ENCODE measurements at places on chromosomes 3 and 15.

DNA sequence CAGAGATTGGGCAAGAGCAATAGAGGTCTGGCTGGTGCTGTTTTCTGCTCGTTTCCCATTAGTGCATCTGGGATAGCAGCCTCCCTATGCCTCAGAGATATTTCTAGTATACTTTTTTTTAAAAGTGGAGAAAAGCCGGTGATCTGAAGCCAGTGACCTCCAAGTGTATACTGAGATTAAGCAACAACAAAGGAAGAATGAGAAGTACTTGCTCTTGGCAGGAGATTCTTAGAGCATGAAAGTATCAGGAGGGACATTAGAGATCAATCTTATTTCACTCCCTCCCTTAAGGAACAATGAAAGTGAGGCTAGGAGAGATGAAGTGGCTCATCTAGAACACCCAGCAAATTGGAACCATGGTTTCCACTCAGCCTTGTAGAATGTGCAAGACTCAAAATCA, 423.3 kb downstream of the SOX2 start:
- no peak for DNase-seq

GRCh38 chr3:8879347-8879944, 83.8 kb downstream of the RAD18 start:
- no peak for DNase-seq

DNA sequence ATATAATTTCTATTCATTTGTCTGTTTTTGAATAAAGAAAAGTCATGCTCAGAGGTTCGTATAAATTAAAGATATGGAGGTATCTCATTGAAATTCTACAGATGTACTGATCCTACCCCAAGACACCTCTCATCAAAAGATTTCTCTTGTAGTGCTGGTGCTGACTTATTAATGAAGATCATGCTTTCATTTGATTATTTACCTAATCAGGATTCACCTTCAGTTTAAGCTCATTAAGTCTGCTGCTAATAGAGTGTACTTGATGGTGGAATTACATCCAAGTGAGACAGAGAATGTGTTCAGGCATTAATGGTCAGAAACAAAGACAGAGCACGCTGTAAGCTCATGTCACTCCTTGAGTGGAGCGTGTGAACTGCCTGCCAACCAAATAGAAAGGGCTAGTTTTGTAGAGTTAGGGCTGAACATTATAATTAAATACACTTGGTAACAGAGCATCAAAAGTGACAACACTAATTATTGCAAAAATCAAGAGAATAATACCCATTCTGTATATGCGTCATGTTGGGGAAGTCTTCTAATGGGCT, 45.5 kb downstream of the KBTBD12 start:
- no peak for DNase-seq

GRCh38 chr3:93904568-93904967, 69.1 kb downstream of the PROS1 start:
- DNase-seq, result no peak

- DNase-seq, result no peak
Observed at GRCh38 chr3:151871639-151872468, 1.6 kb upstream of the SUCNR1 start.

DNA sequence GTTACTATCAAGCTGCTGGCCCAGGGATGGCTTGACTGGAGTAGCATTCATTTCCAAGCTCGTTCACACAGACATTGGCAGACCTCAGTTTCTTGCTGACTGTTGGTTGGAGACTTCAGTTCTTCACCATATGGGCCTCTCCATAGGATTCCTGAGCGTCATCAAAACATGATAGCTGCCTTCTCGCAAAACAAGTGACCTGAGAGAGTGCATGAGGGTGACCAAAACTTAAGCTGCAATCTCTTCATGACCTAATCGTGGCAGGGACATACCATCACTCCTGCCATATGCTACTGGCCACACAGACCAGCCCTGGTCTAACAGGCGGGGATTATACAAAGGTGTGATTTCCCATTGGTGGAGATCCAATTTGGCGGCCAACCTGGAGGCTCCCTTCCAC, 46.0 kb upstream of the C3orf22 start:
- no peak for DNase-seq

DNA sequence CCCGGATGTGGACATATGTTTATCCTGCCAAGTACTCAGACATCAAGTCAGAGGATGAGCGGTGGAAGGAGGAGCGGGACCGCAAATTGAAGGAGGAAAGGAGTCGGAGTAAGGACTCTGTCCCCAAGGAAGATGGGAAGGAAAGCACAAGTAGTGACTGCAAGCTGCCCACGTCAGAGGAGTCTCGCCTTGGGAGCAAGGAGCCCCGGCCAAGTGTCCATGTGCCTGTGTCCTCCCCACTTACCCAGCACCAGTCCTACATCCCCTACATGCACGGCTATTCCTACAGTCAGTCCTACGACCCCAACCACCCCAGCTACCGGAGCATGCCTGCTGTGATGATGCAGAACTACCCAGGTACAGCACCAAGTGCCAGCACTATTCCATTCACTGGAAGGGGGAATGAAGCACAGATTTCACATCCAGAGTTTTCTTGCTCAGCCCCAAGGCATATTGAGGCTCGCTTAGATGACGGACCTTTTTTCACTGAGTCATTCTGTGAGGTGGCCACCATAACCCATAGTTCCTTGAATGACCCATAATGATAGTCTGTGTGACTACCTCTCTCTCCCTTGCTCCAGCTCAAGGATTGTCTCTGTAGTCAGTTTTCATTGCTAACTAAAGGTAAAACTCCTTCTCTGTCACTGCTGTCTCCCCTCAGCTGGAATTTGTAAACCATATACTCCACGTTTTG, 97.1 kb downstream of the RBPMS2 start:
- no peak for DNase-seq
